ENCODE measurements at places on chromosomes 7 and 10. TPM values are rescaled to one million over a fixed set of nuclear protein-coding genes. Genes with fewer than 3 reads are reported as not detected.

DNA sequence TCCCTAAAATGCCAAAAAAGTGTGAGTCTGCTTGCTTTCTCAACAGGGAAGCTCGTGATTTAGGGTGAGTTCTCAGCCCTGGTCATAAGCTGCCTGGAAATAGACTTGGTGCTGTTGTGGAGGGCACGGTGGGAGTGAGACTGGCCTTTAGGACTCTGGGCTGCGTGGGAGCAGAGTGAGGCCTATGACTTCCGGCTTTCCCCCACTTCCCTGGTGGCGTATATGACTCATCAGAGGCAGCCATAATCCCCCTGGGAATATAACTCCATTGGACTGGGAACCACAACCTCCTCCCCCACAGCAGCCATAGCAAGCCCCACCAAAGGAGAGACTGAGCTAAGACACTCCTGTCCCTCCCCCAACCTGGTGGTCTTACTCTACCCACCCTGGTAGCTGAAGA is 95.0 kb downstream of the PON1 start:
- DNase-seq = no peak

The PYROXD2 gene
- polyA plus RNA-seq = 14.9 TPM

DNA sequence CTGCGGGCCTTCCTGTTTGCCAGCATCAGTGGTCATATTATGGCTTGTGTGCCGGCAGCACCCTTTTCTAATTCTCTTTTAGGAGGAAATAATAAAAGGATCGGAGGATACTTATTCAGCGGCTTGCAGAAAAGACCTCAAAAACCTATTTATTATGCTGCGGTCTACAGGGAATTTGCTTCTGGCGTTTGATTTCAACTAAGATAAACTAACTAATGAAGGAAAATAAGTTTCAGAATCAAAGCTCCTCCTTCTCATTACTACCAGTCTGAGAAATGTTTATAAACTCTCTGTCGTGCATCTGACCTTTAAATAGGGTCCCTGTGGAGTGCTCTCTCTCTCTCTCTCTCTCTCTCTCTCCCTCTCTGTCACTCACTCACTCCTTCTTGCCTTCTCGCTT is 335.0 kb upstream of the GLI3 start:
- DNase-seq = no peak

GRCh38 chr10:95278061-95278988 is 12.5 kb downstream of the PDLIM1 start:
- no peak for DNase-seq

The CALHM1 gene
- polyA plus RNA-seq = 0.07 TPM

DNA sequence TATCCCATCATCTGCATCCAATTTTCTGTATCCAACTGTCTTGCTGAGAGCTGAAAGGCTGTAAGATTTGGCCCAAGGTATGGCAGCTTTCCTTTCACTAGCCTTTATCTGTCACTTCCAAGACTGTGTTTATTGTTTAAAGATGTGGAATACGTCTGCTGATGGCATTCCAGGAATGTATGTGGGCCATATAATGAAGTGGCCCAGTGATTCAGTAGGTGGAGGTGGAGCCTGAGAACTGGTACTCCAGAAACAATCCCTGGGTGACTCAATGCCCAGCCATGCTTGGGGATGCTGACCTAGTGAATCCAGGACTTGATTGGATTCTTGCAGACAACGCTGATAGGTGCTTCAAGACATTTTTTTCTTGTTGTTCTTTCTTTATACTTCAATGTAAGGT is 13.5 kb downstream of the NEUROD6 start:
- DNase-seq = no peak

GRCh38 chr10:44173608-44173894 is 211.3 kb downstream of the CXCL12 start:
- no peak for DNase-seq

The CDK14 gene
- polyA plus RNA-seq = 38.5 TPM

The GBX1 gene
- polyA plus RNA-seq = not detected

- DNase-seq = no peak
Measured at GRCh38 chr7:12578930-12579640, 8.6 kb downstream of the SCIN start.

The CUBN gene
- polyA plus RNA-seq = 165 TPM

The PLEKHS1 gene
- 0.20 TPM for polyA plus RNA-seq

The FAM221A gene
- polyA plus RNA-seq = 22.7 TPM

GRCh38 chr7:77459311-77459726 is 43.2 kb upstream of the GSAP start:
- no peak for DNase-seq

- no peak for DNase-seq
Measured at GRCh38 chr10:75954486-75954885, 523.1 kb downstream of the LRMDA start.

The SSC4D gene
- polyA plus RNA-seq = 4.6 TPM

The DLX6 gene
- not detected for polyA plus RNA-seq

DNA sequence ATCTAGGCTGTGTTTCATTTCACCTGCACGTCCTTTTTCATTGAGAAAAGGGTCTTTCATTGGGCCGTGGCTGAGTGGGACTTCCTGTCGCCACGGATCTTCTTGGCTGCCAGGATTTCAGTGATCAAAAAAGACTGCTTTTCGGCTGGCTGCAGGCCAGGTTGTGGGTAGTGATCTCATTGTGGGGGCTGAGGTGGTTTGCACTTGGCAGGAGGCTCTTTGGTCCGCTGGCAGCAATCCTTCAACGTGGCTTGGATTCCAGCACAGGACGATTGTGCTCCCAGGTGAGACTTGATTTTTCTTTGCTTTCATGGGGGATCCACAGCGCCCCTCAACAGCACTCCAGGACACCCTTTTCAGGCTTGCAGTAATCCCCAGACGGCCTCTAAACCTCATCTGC is 29.0 kb upstream of the ZNF273 start:
- no peak for DNase-seq

- no peak for DNase-seq
Measured at GRCh38 chr7:43942997-43943396, 16.8 kb downstream of the UBE2D4 start.

DNA sequence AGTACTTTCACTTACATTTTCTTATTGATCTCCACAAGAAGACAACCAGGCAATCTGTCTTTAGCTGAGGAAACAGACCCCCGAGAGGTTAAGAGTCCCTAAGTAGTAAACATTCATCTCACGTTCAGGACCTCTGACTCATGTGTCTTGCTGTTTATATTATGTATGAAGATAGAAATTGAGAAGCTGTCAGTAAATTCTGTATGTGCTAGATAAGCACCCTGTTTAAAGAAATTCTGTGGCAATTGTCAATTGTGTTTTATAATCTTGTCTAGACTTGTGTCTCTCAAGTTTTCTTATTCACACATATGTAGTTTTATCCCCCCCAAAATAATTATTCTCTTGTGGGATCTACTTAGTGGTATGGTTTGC is 14.5 kb downstream of the ADK start:
- no peak for DNase-seq

The WDFY4 gene
- 1.5 TPM for polyA plus RNA-seq

The TDRD1 gene
- not detected for polyA plus RNA-seq

- no peak for DNase-seq
Measured at GRCh38 chr10:130935897-130936550, 375.5 kb downstream of the TCERG1L start.
